A549 treated with CORT108297 at 1 μM for 4 hours (cell line): ENCODE measurements at places on chromosomes 5 and 9. TPM values are rescaled to one million over a fixed set of nuclear protein-coding genes. Genes with fewer than 3 reads are reported as not detected.

Gene CARTPT
- not detected in 5 replicates for total RNA-seq

Gene CDO1
- total RNA-seq: 0.08 TPM in 1 of 5 replicates, not detected in the others

Gene ADAMTS2
- total RNA-seq: 0.05 to 0.22 TPM (median 0.08 TPM) in 5 replicates

Gene BTNL8
- not detected in 5 replicates for total RNA-seq

Gene OTP
- total RNA-seq: 0.03 to 0.09 TPM (median 0.06 TPM) in 5 replicates

Gene PCDHB11
- 0.05 to 0.11 TPM (median 0.07 TPM) in 5 replicates for total RNA-seq

Gene HAVCR1
- 27.4 to 42.0 TPM (median 37.2 TPM) in 5 replicates for total RNA-seq

Gene TMEFF1
- total RNA-seq: 0.68 to 1.8 TPM (median 1.2 TPM) in 5 replicates

Gene RLN2
- 0.18 to 0.34 TPM (median 0.20 TPM) in 3 of 5 replicates, not detected in the others for total RNA-seq
